Smooth muscle cell of the brain vasculature (primary cell): ENCODE measurements at places on chromosomes 3 and 15.

- DNase-seq, result no peak
These were observed 343.1 kb upstream of the SEMA6D start for GRCh38 chr15:47374222-47374621.

DNA sequence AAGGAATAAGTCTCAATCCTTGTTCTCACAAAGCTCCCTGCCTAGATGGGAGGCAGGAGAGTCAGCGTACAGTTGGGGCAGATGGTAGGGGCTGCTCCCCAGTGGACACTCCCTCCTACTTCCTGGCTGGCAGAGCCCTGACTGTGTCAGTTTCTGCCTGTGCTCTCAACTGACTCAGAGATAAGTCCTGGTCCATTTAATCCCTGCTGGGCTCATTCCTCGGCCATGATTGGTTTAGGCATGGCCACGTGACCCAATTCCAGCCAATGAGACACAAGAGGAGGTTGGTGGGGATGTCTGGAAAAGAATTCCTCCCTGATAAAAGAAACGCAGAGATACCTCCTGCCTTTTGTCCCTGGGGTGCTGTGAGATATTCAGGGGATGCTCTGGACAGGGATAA, 118.1 kb upstream of the SLC6A11 start:
- DNase-seq, result no peak

DNA sequence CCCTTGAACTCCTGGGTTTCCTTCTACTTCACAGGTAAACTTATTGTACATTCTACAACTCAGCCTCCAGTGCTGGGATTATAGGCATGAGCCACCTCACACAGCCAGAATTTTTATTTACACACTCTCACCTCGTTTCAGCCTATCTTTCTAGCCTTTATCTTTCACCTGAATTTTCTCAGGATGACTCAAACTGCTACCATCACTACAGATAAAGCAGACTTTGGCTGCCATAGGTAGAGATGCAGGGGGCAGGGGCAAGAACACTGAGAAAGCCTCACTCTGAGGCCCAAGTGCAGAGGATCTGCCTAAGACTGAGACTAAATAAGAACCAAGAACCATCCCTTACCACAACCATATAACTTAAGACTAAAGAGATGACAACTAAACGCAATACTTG, 59.0 kb downstream of the ETFA start:
- no peak for DNase-seq

GRCh38 chr15:100809151-100809550, 70.5 kb upstream of the ALDH1A3 start:
- no peak for DNase-seq

DNA sequence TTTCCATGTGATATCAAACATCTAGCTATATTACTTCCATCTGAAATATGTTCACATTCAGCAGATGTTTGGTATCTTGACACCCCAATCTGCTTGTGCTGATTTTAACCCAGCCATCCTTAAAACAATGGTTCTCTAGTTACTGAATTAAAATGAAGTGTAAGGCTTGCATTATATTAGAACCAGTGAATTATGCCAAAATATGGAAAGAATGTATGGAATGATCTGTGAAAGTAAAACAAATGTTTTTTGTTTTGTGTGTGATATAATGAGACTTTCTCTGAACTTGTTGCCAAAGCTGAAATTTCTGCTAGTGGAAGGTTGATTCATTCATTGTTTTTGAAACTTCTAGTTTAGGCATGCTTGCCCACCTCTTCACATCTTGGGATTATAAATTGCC, 317.1 kb downstream of the MEX3B start:
- no peak for DNase-seq

DNA sequence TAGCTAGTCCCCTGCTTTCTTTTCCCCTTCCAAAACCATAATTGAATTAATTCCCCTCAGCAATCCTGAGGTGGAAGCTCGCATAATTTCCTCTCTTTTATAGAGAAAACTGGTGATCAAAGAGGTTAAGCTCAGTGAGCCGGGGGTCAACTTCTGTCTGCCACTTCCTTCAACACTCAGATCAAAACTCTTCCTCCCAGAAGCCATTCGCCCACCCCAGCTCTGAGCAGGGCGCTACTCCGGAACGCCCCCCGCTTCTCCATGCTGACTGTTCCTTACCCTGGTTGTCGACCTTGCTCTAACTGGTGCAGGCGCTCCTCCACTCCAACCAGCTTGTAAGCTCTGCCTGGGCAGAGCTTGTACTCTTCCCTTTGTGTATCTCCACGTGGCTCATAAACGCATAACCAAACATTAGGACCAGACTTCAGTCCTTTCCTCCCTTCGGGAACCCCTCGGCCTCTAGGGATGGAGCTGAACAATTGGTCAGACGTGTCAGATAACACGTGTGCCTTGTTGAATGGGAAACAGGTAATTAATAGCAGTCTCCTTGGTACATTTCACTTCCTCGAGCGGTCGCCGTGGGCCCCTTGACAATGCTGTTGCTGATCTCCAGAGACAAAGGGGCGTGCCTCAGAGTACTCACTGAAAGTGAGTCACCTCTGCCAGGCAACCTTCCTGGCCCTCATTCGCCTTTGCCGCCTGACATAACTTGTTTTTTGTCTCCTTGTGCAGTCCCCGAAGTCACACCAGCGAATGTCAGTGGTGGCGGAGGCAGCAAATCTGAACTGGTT, 71.8 kb downstream of the IL5RA start:
- DNase-seq, result no peak

GRCh38 chr15:62059108-62059815, 985 bp downstream of the VPS13C start:
- no peak for DNase-seq

DNA sequence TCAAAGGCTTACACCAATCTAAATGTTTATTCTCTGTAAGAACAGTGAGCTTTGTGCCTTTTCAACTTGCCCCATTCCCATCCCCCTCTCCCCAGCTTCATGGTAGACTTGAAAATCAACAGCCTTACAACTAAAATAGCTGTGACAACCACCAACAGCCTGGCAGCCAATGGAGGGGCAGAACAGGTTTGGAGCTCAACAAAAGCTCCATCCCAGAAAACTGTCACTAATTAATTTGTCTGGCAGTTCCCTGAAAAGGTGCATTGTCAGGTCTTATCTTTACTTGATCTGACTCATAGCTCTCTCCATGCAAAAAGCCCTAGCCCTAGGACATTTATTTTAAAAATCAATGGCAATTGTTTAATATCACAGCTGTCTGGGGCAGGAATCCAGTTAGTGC, 22.6 kb downstream of the MTHFS start:
- DNase-seq, result no peak
